Effector memory CD4-positive, alpha-beta T cell (primary cell): ENCODE measurements at places on chromosomes 3 and 15.

DNA sequence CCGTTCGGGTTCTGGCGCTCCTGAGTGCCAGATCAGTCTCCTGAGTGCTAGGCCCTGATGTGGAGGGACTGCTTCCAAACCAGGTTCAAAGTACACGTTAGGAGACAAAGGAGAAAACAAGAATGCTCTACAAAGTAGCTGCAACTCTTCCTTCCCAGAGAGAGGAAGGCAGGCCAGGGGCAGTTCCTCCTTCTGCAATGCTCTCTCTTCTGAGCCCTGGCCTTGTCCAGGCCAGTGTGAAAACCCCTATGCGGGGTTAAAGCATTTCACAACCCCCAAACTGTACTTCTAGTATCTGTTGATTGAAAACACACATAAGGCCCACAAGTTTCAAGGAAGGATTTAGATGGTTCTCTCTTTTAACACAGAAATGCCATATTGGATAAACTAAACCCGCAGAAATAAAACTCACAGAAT lies 9.7 kb upstream of the CALML4 start:
- no peak overlapping the region for H3K27ac ChIP-seq
- H3K4me1 ChIP-seq, result no peaks in the 10 kb centered on the region
- H3K27me3 ChIP-seq, result no peaks in the 10 kb centered on the region
- H3K4me3 ChIP-seq, result no peak overlapping the region
- H3K36me3 ChIP-seq, result no peaks in the 10 kb centered on the region

GRCh38 chr15:91942720-91943394 lies 89.3 kb downstream of the SLCO3A1 start:
- no peaks in the 10 kb centered on the region for H3K27me3 ChIP-seq
- no peak overlapping the region for H3K4me3 ChIP-seq
- DNase-seq, result peak; percentile 32
- no peak overlapping the region for H3K27ac ChIP-seq
- peaks cover 35% of the 10 kb centered on the region for H3K4me1 ChIP-seq
- no peaks in the 10 kb centered on the region for H3K36me3 ChIP-seq

- H3K27ac ChIP-seq, result no peak overlapping the region
- H3K4me1 ChIP-seq, result no peaks in the 10 kb centered on the region
- no peaks in the 10 kb centered on the region for H3K36me3 ChIP-seq
- no peaks in the 10 kb centered on the region for H3K27me3 ChIP-seq
Measured at GRCh38 chr3:185846037-185846436, 21.2 kb upstream of the IGF2BP2 start.

GRCh38 chr3:129605922-129606635 lies 397 bp downstream of the PLXND1 start:
- H3K36me3 ChIP-seq, result no peaks in the 10 kb centered on the region
- peak overlapping the region; percentile 71 for H3K4me3 ChIP-seq
- no peaks in the 10 kb centered on the region for H3K27me3 ChIP-seq
- H3K27ac ChIP-seq, result no peak overlapping the region
- peaks cover 14% of the 10 kb centered on the region for H3K4me1 ChIP-seq
- no peak for DNase-seq

GRCh38 chr3:73480187-73480672 lies 144.5 kb downstream of the PDZRN3 start:
- DNase-seq, result no peak
- H3K4me1 ChIP-seq, result no peaks in the 10 kb centered on the region
- no peaks in the 10 kb centered on the region for H3K27me3 ChIP-seq

DNA sequence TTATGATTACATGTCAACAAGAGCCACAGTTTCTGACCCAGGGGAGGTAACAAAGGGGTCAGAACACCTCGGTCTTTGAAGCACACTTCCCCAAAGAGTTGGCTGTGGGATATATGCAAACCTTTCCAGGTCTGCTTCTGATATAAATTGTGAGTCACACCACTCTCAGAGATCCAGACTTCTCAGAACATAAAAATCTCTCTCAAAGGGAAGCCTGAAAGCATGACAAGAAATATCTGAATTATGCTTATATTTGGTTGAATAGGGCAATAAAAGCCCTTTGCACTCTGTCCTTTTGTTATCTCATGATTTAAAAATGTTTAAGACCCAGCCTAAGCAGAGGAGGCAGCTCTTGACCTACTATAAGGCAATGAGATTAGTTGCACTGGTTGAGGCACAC lies 56.8 kb downstream of the MYH15 start:
- H3K27ac ChIP-seq, result no peak overlapping the region
- DNase-seq, result no peak
- H3K4me3 ChIP-seq, result no peak overlapping the region
- H3K36me3 ChIP-seq, result no peaks in the 10 kb centered on the region

- no peak overlapping the region for H3K27ac ChIP-seq
- H3K4me1 ChIP-seq, result no peaks in the 10 kb centered on the region
- no peak overlapping the region for H3K4me3 ChIP-seq
- no peaks in the 10 kb centered on the region for H3K27me3 ChIP-seq
Measured at GRCh38 chr3:128374746-128375445, 91.8 kb downstream of the DNAJB8 start.
